ENCODE measurements at places on chromosomes 13 and 19. TPM values are rescaled to one million over a fixed set of nuclear protein-coding genes. Genes with fewer than 3 reads are reported as not detected.

The ZNF135 gene
- total RNA-seq = 9.8 TPM

The SAFB2 gene
- total RNA-seq = 32.9 TPM

The IPO5 gene
- 232 TPM for total RNA-seq

The DIRAS1 gene
- 21.4 TPM for total RNA-seq

The ZNF8 gene
- total RNA-seq = 17.9 TPM

The TMTC4 gene
- total RNA-seq = 52.1 TPM

The IGFL1 gene
- total RNA-seq = not detected

All from temporal lobe (tissue), 4 donors.